Right renal pelvis (tissue), 4 donors: ENCODE measurements at places on chromosomes 4 and X. TPM values are rescaled to one million over a fixed set of nuclear protein-coding genes. Genes with fewer than 3 reads are reported as not detected.

DNA sequence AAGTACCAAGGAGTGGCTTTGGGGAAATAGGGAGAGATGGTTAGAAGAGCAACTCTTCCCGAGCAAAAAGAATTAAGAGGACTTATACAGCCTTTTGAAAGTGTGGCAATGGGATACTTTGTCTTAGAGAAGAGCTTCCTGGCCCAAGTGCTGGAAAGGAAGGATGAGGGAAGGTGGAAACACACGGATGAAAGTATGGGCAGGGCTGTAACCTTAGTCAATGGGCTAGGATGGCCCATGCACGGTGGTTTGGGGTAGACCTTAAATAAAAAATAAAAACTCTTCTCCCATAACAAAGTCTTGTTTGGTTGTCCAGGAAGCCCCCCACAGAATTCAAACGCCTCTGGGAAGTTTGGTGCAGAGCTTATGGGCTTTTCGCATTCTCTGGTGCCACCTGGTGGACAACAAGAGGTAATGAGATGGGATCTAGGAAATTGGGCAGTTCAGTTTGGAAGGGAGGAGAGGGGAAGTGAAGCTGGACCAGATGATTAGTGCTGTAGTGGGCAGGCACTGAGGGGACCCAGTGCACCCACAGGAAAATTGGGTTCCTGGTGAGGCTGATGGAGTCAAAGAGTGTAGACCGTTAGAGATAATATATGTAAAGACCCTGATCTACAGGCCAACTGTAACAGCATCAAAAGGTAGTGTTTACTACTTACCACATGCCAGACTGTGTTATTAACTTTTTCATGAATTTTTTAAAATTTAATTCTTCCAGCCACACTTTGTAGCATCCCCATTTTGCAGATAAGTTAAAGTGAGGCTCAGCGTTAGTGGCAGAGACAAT lies 13.8 kb upstream of the ENOX2 start:
- no peak for DNase-seq

DNA sequence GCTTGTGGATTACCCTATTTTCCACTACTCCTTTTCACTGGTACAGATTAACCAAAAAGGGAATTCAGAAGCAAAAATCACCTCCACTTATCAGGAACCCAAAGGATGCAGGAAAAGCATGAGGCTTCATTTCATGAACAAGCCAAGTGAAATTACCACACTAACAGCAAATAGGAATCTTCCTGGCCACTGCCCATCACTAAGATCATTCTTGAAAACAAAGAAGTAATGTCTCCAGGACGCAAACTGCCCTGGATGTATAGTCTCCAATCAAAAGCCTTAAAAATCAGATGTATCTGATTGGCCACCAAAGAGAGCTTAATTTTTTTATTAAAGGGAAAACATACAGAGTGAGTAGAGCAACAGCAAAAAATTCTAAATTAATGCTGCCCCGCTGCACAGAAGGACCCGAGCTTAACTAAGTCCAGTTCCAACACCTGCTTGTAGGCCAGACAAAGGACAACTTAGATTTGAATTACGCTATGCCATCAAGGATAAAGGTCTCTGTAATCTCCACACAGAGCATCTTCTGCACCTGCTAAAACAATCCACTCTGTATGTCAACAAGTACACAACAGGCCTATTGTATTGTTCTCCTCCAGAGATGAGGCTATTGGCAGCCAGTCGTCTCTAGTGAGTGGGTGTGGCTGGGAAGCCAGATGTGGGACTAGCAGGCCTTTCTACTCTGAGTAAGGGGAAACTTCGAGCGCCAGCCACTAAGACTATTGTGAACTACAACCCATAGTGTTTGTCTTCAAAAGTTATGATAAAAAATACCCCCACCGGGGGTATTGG lies 12.4 kb downstream of the ZDHHC9 start:
- no peak for DNase-seq

GRCh38 chrX:10615931-10616774 lies 4.2 kb downstream of the MID1 start:
- DNase-seq: no peak

GRCh38 chrX:153634832-153635231 lies 12.2 kb upstream of the DUSP9 start:
- DNase-seq: no peak

DNA sequence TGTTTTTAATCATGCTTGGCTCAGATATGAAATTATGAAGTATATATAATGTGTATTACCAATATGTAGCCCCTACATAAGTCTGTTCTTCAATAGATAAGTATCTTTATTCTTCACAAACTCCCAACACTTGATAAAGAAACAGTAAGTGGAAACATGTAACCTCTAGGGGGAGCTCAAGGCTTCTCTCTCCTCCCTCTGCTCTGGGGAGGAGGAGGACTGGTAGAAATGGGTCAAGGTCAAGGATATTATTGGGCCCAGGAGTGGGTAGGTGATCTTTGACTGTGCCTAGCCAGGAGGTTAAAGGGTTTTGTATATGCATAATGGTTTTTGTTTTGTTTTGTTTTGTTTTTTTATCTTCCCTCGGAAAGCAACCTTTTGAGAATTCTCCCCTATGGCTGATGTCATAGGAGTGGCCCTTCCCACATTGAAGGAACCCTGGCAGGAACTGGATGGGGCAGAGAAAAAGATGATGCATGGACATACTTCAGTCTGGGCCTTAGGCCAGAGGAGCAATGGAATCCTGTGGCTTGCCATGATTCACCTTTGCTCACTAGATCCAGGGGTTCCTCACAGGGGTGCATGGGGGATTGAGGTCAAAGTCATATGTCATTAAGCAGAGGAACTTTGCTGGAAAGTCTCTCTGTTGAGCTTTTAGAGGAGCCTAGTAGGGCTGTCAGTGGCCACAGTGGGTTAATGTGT lies 460.3 kb downstream of the MID1IP1 start:
- peak; percentile 14 for DNase-seq

- DNase-seq: no peak
Measured at GRCh38 chr4:163693776-163694175, 199.3 kb downstream of the TMA16 start.

Gene TASL
- polyA plus RNA-seq: 0.36 TPM

Gene CSAG1
- polyA plus RNA-seq: not detected
